Cardiac muscle cell (in vitro differentiated cells and primary cell): ENCODE measurements at places on chromosomes 5 and 9. TPM values are rescaled to one million over a fixed set of nuclear protein-coding genes. Genes with fewer than 3 reads are reported as not detected.
A peak's percentile ranks its signal among the peaks of the same experiment; 100 is the strongest.

The CER1 gene
- 0.18 TPM in 1 of 2 replicates, not detected in the other for polyA plus RNA-seq

The SLC28A3 gene
- polyA plus RNA-seq = 0.70 and 2.1 TPM in 2 replicates

GRCh38 chr5:169328401-169328800 lies 27.5 kb upstream of the SLIT3 start:
- no peaks in the 10 kb centered on the region for H3K36me3 ChIP-seq
- H3K27me3 ChIP-seq = peaks cover 11% of the 10 kb centered on the region
- H3K4me3 ChIP-seq = no peak overlapping the region
- H3K27ac ChIP-seq = no peak overlapping the region

- no peak overlapping the region for H3K27ac ChIP-seq
- no peak overlapping the region for H3K4me3 ChIP-seq
- no peak for DNase-seq
- no peaks in the 10 kb centered on the region for H3K27me3 ChIP-seq
- H3K4me1 ChIP-seq = no peaks in the 10 kb centered on the region
- no peaks in the 10 kb centered on the region for H3K36me3 ChIP-seq
Measured at GRCh38 chr5:129074903-129075302, 19.6 kb upstream of the ISOC1 start.

The LCP2 gene
- not detected in 2 replicates for polyA plus RNA-seq

The IL5 gene
- polyA plus RNA-seq = not detected in 2 replicates

The PKN3 gene
- polyA plus RNA-seq = 13.4 and 13.5 TPM in 2 replicates

The BHMT2 gene
- not detected in 2 replicates for polyA plus RNA-seq

GRCh38 chr9:12274577-12274976 lies 418.6 kb upstream of the TYRP1 start:
- H3K36me3 ChIP-seq = no peaks in the 10 kb centered on the region
- H3K4me1 ChIP-seq = peaks cover 6% of the 10 kb centered on the region
- no peak for DNase-seq
- no peak overlapping the region for H3K27ac ChIP-seq

The DAPK1 gene
- polyA plus RNA-seq = 21.0 and 25.2 TPM in 2 replicates

DNA sequence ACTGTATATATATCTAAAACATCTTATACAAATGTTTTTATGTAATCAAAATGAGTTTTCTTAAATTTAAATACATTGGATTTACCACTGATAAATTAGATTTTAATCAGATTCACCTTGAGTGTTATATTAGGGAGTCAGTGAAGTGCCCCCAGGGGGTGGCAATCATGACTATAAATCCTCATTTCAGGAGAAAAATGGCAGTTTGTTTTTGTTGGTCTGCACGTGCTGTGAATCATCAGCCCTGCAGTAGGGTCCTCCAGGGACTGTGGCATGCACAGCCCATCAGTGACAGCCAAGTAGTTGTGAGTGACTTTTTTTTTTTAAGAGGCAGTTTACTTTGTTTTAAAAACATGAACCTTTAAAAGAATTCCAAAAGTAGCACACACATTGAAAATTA lies 65.2 kb downstream of the ZSWIM6 start:
- H3K4me1 ChIP-seq = peaks cover 11% of the 10 kb centered on the region
- no peaks in the 10 kb centered on the region for H3K36me3 ChIP-seq
- no peak for DNase-seq
- H3K4me3 ChIP-seq = no peak overlapping the region

The MCC gene
- polyA plus RNA-seq = 37.8 and 49.4 TPM in 2 replicates

GRCh38 chr9:78319197-78320029 lies 22.5 kb downstream of the PSAT1 start:
- no peak overlapping the region for H3K27ac ChIP-seq
- H3K36me3 ChIP-seq = peaks cover 3% of the 10 kb centered on the region
- peak; percentile 30 for DNase-seq

DNA sequence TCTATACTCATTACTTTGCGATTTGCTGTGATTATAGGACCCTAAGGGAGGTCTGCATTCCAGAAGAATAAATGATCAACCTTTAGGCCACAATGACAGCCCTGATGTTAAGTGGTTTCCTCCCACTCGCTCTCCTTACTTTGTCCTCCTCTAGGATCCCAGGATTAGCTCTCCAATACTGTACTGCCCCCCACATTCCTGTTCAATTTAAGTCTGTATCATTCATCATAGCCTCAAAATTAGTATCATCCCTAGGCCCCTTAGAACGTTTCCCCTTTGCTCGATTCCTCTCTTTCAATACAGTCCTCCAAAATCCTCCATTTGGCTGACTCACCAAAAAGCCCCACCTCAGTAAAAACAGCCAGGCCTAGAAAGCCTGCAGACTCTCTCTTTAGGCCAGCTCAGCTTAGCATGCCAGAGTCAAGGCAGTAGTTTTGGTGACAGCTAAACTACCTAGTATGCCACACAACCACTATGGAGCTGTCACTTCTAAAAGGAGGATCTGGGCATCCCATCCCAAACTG lies 24.4 kb downstream of the RNF145 start:
- H3K4me1 ChIP-seq = no peaks in the 10 kb centered on the region
- no peaks in the 10 kb centered on the region for H3K27me3 ChIP-seq
- peak overlapping the region; percentile 73 for H3K27ac ChIP-seq
- no peak for DNase-seq
- peaks cover 17% of the 10 kb centered on the region for H3K36me3 ChIP-seq

The SOX30 gene
- polyA plus RNA-seq = not detected in 2 replicates

The LHX6 gene
- not detected in 2 replicates for polyA plus RNA-seq

The NMUR2 gene
- not detected in 2 replicates for polyA plus RNA-seq

The HAPLN1 gene
- 9.9 and 35.2 TPM in 2 replicates for polyA plus RNA-seq

The MLANA gene
- polyA plus RNA-seq = 0.94 TPM in 1 of 2 replicates, not detected in the other

The GZMA gene
- not detected in 2 replicates for polyA plus RNA-seq

DNA sequence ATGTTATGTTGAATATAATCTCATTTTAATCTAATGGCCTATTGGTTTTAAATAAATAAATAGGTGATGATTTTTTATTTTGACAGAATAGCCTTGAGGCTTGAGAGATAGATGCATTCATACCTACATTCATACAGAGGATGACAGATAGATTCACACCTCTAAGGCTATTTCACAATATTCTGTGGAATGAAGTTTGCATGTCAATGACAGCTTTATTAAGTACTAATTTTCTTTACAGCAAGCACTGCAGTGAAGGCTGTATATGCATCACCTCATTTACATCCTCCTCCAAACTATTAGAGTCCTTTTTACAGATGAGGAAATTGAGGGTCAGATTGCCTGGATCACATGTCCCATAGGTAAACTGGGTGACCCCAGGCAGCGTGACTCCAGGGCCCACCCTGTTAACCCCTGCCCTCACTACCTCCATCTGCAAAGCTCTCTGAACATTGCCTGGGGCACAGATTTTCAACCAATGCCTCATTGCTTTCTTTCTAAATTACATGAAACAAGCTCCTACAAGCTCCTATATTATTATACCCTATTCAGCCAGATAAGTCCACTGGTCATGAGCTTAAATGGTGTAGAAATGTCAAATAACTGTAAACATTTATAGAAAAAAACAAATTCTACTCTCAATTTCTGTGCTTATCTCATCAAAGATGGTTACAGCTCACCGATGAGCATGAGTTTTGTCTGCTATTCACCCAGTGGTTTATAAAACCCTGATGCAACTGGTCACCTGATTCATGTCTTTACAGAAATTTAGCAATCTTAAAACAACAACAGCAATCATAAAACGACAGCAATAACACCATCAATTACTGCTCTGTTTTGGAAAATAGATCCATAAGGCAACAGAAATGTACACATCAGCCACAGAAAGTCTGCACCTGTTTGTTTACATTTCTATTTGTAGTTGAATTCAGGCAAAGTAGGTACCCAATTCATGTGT lies 338.0 kb downstream of the NSG2 start:
- no peaks in the 10 kb centered on the region for H3K36me3 ChIP-seq
- no peak overlapping the region for H3K27ac ChIP-seq
- no peak for DNase-seq
- no peak overlapping the region for H3K4me3 ChIP-seq

- H3K27me3 ChIP-seq = peaks cover 4% of the 10 kb centered on the region
- DNase-seq = peak; percentile 65
- no peak overlapping the region for H3K4me3 ChIP-seq
- no peaks in the 10 kb centered on the region for H3K36me3 ChIP-seq
Measured at GRCh38 chr5:176870110-176870591, 29.0 kb downstream of the HK3 start.

DNA sequence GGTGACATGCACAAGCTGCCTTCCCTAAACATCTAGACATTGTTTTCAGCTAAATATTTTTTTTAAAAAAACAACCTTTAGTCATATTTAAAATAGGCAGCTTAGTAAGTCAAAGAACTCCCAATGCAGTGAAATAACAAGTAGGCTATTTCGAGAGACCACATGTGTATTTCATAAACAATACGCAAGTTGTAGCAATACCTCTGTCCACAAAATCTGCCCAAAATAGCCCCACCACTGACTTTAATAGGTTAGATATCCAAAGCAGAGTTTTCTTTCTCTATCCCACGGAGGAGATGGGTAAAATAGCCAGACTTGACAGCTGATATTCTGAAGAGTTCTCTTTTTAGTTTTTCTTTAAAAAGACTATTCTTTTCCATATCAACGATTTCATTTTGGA lies 1.2 kb downstream of the SLC24A2 start:
- no peaks in the 10 kb centered on the region for H3K36me3 ChIP-seq
- H3K27me3 ChIP-seq = peaks cover 71% of the 10 kb centered on the region
- no peak overlapping the region for H3K27ac ChIP-seq
- H3K4me1 ChIP-seq = no peaks in the 10 kb centered on the region
- no peak for DNase-seq

- no peaks in the 10 kb centered on the region for H3K27me3 ChIP-seq
- no peak for DNase-seq
- H3K4me1 ChIP-seq = peaks cover 49% of the 10 kb centered on the region
- peak overlapping the region; percentile 89 for H3K27ac ChIP-seq
Measured at GRCh38 chr9:130192382-130192999, 20.3 kb downstream of the NCS1 start.

GRCh38 chr9:77457916-77458592 lies 190.1 kb downstream of the GNA14 start:
- peak; percentile 75 for DNase-seq
- no peak overlapping the region for H3K4me3 ChIP-seq
- H3K27me3 ChIP-seq = no peaks in the 10 kb centered on the region
- no peaks in the 10 kb centered on the region for H3K36me3 ChIP-seq

The HAVCR1 gene
- polyA plus RNA-seq = not detected in 2 replicates

The ODF2 gene
- polyA plus RNA-seq = 31.3 and 47.2 TPM in 2 replicates

DNA sequence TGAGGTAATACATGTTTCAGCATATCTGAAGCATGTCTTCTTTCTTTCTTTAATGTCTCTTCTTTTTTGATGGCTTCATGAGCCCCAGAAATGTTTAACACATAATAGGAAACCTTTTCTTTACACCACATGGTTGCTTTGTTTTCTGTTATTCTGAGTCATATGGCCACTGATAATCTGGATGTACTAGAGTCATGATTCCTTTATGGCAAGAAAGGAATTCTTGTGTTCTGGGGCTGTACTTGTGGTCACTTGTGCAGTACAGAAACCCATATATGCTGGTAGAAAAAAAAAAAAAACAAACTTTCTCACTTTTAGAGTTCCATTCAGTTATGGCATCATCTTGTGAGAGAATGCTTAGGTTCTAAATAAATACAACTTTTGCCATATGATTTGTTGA lies 1669.3 kb upstream of the CDH9 start:
- no peaks in the 10 kb centered on the region for H3K4me1 ChIP-seq
- no peaks in the 10 kb centered on the region for H3K27me3 ChIP-seq
- no peak overlapping the region for H3K27ac ChIP-seq
- peak; percentile 19 for DNase-seq
- no peaks in the 10 kb centered on the region for H3K36me3 ChIP-seq

DNA sequence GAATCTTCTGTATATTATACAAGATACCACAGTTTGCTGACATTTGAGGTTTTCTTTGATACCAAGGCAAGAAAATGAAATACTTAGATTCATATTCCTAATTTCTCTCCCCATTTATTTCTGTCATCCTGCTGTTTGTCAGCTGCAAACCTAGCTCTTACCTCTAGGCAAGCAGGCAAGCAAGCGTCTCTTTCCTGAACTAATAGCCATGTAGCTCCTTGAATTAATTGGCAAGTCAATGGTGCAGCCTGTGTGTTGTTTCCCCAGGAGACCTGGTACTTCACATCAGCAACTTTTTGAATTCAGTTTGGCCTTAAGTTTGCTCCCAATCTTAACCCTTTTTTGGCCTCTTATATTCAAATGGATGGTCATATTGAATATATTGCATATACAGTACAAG lies 573.6 kb upstream of the ARRDC3 start:
- H3K27me3 ChIP-seq = no peaks in the 10 kb centered on the region
- H3K4me1 ChIP-seq = no peaks in the 10 kb centered on the region

DNA sequence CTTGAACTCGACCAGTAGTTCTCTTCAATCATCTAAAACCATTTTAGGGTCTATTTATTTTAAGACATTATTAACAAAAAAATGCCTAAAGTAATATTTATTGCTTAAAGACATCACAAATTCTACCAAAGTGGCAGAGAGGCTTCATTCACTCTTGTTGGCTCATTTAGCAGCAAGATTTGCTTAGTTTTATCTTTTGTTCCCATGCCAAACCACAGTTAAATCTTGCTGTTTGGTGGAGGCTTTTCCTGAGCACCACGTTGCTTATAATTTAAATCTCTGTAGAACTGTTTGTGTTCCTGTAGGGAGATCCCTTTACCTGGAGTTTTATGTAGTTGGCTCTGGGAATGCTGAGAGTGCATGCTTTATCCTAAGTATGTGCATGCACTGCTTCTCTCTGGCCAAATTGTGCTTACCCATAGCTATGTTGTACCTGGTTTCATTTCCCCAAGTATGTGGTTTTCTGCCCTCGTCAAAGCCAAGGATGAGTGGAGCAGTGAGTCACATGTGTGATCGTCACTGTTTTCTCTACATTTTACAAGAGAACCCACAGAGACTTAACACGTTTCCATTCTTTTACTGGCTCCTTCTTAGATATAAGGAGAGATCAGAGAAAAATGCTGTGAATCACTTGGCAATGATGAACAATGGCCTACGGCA lies 42.1 kb upstream of the MAST4 start:
- H3K27ac ChIP-seq = no peak overlapping the region
- peak; percentile 84 for DNase-seq
- H3K27me3 ChIP-seq = no peaks in the 10 kb centered on the region
- H3K36me3 ChIP-seq = no peaks in the 10 kb centered on the region
- H3K4me3 ChIP-seq = no peak overlapping the region

The BSPRY gene
- polyA plus RNA-seq = 0.93 and 2.1 TPM in 2 replicates

DNA sequence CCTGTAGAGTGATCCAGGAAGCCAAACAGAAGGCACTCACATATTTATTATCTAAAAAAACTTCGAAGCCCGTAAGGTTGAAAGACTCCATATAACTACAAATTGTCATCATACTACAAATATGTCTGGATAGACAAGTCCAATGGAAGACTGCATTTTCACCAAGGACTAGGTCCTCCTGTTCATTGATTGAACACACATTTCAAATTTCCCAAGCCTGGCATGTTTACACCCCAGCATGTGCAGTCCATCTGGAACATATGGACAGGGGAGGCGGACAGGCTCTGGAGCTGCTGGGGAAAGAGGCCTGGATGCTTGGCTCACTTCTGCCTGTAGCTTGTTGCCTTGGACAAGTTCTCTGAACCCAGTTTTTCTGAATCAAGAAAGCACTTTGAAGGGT lies 378.7 kb downstream of the ENC1 start:
- H3K36me3 ChIP-seq = no peaks in the 10 kb centered on the region
- H3K4me3 ChIP-seq = no peak overlapping the region
- no peaks in the 10 kb centered on the region for H3K27me3 ChIP-seq
- DNase-seq = no peak

The ZNF366 gene
- polyA plus RNA-seq = not detected in 2 replicates

- no peaks in the 10 kb centered on the region for H3K27me3 ChIP-seq
- no peaks in the 10 kb centered on the region for H3K4me1 ChIP-seq
- H3K36me3 ChIP-seq = no peaks in the 10 kb centered on the region
- no peak overlapping the region for H3K4me3 ChIP-seq
- no peak overlapping the region for H3K27ac ChIP-seq
Measured at GRCh38 chr5:166166071-166166470, 2125.4 kb upstream of the WWC1 start.
